Mesothelial cell of epicardium (in vitro differentiated cells): ENCODE measurements at places on chromosomes 2 and 18. TPM values are rescaled to one million over a fixed set of nuclear protein-coding genes. Genes with fewer than 3 reads are reported as not detected.

DNA sequence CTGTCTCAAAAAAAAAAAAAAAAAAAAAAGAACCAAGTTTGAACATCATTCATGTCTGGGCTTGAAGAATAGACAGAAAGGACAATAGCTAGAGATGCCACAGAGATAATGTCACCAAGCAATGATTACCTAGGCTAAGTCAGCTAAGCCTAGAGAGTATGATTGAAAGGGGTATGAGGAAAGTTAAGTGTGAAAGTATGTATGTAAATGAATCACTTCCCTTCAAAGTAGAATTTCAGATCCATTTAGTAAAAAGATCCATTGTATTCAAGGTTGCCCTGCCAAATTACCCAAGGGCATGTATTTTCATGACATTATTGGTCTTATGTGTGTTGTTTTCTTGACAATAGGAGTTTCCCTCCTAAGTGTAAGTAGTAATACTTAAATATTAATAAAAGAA, 34.1 kb upstream of the SLC39A10 start:
- DNase-seq, result no peak

DNA sequence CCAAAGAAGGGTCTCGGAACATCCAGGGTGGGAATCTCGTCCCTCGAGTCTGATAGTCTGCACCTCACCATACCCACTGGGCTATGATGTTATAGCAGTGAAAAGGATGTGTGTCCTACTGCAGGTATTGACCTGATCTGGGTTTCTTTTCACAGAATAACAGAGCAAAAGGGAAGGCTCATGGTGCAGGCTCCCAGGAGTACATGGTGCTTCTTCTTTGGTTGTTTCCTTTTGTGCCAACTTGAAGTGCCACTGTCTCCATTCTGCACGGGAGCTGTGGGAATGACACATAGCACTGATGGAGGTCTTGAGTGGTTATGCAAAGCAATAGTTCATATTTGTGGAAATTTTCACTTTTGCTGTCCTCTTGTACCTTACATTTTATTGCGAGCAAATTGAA, 72.2 kb upstream of the EML6 start:
- DNase-seq, result no peak

DNA sequence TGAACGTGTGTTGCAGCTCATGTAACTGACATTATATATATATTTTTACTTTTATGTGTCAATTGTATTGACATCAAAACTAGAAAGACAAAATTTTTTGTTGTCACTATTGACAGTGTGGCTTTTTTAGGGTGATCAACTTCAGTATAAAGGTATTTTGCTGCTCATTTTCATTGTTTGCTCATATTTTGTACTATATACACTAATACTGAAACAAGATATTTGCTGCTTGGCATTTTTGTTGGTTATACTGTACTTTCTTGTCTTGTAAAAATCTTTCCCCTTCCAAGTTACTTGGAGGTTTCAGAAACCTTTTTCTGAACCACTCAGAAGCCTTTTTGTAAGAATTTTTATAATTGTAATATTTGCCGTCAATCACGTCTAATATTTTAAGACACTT, 16.5 kb downstream of the AFTPH start:
- no peak for DNase-seq

DNA sequence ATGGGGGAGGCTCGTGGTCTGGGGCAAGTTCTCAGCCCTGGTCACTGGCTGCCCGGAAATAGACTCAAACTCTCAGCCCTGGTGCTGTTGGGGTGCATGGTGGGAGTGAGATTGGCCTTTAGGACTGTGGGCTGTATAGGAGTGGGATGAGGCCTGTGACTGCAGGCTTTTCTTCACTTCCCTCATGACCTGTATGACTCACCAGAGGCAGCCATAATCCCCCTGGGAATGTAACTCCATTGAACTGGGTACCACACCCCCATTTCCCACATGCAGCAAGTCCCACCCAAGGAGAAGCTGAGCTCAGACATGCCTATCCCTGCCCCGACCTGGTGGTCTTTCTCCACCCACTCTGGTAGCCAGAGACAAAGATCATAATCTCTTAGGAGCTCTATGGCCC, 177.7 kb upstream of the OSR1 start:
- DNase-seq, result no peak

DNA sequence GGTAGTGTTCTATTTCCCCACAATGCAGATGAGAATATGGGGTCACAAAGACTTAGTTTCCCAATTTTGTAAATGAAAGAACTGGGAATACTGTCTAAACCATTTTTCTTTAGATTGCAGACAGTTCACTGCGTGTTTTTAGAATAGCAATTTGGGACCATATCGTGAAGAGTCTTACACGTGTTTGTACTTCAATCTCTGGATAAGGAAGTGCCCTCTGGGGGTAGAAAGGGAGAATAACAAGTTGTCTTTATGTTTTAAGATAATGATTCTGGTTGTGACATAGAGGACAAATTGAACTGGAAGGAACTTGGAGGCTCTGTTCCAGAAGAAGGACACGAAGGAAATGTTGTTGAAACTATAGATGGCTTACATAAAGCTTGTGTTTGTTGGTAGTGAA, 457.7 kb downstream of the CBLN2 start:
- no peak for DNase-seq

DNA sequence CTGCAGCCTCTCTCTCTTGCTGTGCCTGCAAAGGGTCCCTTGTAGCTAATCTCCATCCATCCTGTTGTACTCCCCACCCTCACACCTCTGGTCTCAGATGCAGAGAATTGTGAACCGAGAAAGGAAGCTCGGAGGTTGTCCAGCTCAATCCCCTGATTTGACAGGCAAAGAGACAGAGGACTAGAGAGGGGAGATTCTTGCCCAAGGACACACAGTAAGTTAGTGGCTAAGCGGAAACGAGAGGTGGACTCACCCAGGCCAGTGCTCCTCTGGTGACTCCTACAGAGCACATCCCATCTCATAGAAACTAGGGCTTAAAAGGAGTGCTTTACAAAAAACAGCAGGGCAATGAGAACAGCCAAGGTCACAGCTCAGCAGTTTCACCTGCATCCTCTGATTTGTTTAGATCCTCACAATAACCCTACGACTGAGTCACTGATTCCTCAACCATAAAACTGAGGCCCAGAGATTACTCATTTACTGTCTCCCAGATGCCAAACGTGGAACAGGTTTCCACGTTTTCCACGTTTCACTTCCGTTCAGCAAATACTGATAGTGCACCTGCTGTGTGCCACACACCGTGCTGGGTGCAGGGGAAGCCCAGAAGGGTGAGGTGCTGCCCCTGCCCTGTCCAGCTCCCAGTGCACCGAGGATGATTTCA, 22.1 kb downstream of the EHD3 start:
- no peak for DNase-seq

DNA sequence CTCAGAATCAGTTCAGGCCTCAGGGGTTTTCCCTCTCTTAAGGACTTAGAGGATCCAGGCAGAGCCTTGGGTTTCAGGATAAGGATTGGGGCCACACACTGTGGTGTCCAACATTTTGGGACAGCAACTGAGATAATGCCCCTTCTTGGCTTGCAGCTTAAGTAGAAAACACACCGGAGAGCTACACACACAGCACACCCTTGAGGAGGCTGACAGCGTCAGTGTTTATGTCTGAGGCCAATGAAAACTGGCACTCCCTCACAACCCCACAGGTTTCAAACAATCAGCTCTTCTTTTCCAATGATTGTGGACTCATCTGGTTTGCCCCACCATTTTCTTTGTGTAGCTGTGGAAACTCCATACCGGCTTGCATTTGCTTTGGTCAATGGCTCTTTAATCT, 257.7 kb downstream of the CDCA7 start:
- DNase-seq, result no peak

GRCh38 chr18:10265560-10266333, 188.7 kb upstream of the APCDD1 start:
- no peak for DNase-seq

GRCh38 chr2:73980566-73980965, 4.1 kb upstream of the TET3 start:
- no peak for DNase-seq

GRCh38 chr2:144096531-144096930, 423.4 kb downstream of the ZEB2 start:
- DNase-seq, result no peak

- DNase-seq, result no peak
Measured at GRCh38 chr2:140891614-140892212, 1239.1 kb downstream of the LRP1B start.

GRCh38 chr2:58131191-58132011, 84.8 kb downstream of the VRK2 start:
- no peak for DNase-seq

- DNase-seq, result no peak
Measured at GRCh38 chr2:130947967-130948366, 111.3 kb downstream of the ARHGEF4 start.

- DNase-seq, result no peak
Measured at GRCh38 chr18:21857871-21858270, 117.3 kb downstream of the MIB1 start.

- no peak for DNase-seq
Measured at GRCh38 chr2:226446406-226447001, 353.1 kb downstream of the IRS1 start.

DNA sequence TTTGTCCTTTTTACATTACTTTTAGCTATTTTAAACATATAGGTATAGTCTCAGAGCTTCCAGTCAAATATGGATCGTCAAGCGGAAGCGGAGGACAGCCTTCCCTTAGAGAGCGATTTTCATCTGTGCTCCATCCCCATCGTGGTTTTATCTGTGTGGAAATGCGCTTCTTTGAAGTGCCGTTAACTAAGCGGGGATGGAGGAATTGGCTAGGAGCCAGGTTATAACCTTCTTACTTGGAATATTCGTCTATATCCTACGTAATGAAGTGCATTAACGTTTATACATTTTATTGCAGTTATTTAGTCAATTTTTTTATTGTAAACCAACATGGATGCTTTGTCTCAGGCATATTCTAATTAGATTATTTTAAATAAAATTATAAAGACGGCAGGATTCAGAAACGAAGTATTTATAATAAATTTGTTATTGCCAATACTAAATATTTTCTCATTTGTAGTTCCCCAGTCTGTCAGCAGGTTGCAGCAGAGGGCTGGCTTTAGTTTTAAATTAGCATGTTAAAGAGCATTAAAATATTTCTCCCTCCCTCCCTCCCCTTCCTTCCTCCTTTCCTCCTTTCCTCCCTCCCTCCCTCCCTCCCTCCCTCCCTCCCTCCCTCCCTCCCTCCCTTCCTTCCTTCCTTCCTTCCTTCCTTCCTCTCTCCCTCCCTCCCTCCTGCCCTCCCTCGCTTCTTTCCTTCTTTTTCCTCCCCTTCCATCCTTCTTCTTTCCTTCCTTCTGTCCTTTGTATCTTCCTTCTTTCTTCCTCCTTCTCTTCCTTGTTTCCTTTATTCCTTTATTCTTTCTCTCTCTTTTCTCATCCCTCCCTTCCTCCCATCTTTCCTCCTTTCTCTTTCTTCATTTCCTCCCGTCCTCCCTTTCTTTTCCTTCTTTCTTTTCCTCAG, 80.6 kb upstream of the DOCK10 start:
- DNase-seq, result no peak

DNA sequence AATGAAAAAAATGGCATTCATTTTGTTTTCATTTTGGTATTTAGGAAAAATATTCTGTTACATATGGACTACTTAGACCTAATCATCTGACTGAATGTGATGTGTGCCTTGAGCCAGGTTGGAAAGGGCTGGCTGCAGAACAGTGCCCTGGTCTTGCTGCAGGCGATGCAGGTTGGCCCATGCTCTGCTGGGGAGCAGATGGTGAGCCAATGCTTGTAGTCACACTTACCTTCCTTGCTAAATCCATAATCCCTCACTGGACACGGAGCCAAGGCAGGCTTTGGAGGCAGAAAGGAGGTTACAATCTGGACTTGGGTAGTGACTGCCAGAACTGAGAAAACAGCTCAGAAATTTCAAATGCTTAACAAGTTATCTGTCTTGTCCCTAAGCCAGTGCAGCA, 228.7 kb downstream of the ARHGAP15 start:
- no peak for DNase-seq

DNA sequence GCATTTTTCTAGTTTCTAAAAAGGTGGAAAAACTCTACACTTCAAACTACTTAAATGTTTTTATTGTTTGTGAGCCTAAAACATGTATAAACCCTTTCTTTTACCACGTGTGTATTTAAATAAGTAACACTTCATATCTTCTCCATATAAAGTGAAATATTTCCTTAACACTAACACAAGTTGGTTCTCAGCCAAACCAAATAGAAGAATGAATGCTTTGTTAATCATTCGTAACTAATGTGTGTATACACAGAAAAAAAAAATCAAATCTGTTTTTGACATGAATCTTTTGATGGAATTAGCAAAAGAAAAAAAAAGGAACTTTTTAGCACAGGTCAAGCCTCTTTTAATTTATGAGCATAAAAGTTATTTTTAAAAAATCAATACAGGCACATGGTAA, 89.3 kb downstream of the EHBP1 start:
- DNase-seq, result no peak

DNA sequence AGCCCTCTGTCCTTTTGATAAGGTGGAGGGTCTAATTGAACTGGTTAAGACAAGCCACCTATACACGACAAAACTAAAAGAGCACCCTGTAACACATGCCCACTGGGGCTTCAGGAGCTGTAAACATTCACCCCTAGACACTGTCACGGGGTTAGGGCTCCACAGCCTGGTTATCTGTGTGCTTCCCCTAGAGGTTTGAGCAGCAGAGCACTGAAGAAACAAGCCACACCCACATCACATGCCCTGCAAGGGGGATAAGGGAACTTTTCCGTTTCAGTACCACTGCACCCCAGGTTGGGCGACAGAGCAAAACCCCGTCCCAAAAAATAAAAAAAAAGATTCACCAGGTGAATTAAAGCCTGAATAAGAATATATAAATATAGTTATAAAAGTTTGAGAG, 913.7 kb upstream of the ACVR2A start:
- DNase-seq, result no peak

GRCh38 chr2:64143169-64144056, 807 bp downstream of the PELI1 start:
- DNase-seq, result peak; percentile 66

DNA sequence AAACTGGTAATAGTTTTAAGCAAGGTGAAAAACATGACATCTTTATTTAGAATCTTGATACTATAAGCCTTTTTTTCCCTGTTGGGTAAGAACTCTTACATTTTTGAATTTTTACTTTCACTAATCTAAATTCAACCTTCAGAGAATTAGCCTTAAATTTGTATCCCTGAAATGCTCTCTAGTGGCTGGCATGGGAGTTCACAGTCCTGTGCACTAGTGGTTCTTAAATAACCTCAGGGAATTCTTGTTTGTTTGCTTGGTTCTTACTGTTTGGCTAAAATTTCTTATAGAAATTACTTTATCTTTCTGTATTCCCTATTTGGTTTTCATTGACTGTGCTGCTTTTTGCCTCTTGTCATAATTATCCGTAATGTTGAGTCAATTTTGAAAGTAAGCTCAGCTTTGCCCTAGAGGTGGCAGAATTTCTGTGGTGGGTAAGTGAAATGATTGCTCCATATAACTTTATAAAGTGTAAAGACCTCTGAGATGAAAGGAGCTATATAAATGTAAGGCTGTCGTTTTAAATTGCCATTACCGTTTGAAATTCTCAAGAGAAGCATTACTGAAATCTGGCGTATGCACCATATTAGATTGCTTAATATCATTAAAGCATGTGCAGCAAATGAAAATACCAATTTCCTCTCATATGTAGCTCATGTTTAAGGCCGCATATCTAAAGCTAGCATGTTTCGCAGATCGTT, 391.3 kb upstream of the FIGN start:
- DNase-seq, result no peak

Gene MATN3
- 1.6 to 2.7 TPM (median 2.1 TPM) in 3 replicates for total RNA-seq

Gene ARL5A
- total RNA-seq, result 52.9 to 62.2 TPM (median 58.7 TPM) in 3 replicates

Gene CLEC4F
- total RNA-seq, result not detected in 3 replicates

Gene SPEG
- total RNA-seq, result 95.4 to 97.7 TPM (median 97.7 TPM) in 3 replicates

Gene FEV
- 0.16 to 0.29 TPM (median 0.22 TPM) in 3 replicates for total RNA-seq

Gene TET3
- 39.6 to 42.6 TPM (median 41.2 TPM) in 3 replicates for total RNA-seq

Gene DLGAP1
- 4.6 to 5.1 TPM (median 4.9 TPM) in 3 replicates for total RNA-seq

Gene SLC5A6
- 67.9 to 73.2 TPM (median 70.4 TPM) in 3 replicates for total RNA-seq

Gene CFAP65
- total RNA-seq, result not detected in 3 replicates

Gene PLCL1
- 2.0 to 2.8 TPM (median 2.7 TPM) in 3 replicates for total RNA-seq

Gene AGFG1
- total RNA-seq, result 59.3 to 62.5 TPM (median 60.9 TPM) in 3 replicates
